ENCODE measurements at places on chromosomes 2 and 18. TPM values are rescaled to one million over a fixed set of nuclear protein-coding genes. Genes with fewer than 3 reads are reported as not detected.
A peak's percentile ranks its signal among the peaks of the same experiment; 100 is the strongest.

GRCh38 chr2:187415449-187415848 lies 32.6 kb downstream of the CALCRL start:
- H3K4me3 ChIP-seq, result no peak overlapping the region
- H3K4me1 ChIP-seq, result no peaks in the 10 kb centered on the region
- DNase-seq, result peak; percentile 45
- H3K36me3 ChIP-seq, result no peaks in the 10 kb centered on the region
- H3K27ac ChIP-seq, result no peak overlapping the region

DNA sequence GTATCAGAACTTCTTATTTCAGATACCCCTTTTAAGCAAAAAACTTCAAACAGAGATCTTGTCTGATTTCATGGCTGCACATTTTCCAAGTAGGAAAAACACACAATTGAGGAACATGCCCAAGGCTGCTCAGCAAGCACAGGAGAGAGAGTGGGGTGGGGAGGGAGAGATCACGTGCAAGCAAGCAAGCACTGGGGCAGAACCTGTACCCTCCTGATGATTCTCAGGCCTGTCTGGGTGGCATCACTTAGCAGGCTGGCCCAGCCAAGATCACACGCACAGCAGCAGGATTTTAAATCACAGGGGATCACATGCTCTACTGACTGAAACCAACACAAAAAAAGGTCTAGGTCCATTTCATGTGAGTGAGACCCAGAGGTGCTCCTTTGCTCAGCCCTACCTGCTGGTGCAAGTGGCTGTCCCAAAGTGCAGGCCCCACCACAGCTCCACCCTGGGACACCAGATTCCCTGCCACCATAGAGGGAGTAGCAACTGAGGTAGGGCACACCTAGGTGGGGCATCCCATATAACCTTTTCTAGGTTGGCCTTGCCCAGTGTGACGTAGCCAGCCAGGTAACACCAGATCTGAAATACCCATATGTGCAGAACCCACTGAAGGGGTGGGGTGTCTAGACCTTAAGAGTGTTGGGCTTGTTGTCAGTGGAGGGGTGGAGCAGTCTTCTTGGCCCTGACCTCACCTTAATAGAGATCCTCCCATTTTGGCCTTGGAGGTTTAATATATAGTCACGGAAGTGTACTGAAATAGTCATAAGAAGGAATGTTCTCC lies 1.8 kb upstream of the LYPD6B start:
- H3K27ac ChIP-seq, result no peak overlapping the region
- peaks cover 15% of the 10 kb centered on the region for H3K27me3 ChIP-seq
- no peaks in the 10 kb centered on the region for H3K36me3 ChIP-seq
- H3K4me3 ChIP-seq, result no peak overlapping the region
- H3K4me1 ChIP-seq, result peaks cover 5% of the 10 kb centered on the region

DNA sequence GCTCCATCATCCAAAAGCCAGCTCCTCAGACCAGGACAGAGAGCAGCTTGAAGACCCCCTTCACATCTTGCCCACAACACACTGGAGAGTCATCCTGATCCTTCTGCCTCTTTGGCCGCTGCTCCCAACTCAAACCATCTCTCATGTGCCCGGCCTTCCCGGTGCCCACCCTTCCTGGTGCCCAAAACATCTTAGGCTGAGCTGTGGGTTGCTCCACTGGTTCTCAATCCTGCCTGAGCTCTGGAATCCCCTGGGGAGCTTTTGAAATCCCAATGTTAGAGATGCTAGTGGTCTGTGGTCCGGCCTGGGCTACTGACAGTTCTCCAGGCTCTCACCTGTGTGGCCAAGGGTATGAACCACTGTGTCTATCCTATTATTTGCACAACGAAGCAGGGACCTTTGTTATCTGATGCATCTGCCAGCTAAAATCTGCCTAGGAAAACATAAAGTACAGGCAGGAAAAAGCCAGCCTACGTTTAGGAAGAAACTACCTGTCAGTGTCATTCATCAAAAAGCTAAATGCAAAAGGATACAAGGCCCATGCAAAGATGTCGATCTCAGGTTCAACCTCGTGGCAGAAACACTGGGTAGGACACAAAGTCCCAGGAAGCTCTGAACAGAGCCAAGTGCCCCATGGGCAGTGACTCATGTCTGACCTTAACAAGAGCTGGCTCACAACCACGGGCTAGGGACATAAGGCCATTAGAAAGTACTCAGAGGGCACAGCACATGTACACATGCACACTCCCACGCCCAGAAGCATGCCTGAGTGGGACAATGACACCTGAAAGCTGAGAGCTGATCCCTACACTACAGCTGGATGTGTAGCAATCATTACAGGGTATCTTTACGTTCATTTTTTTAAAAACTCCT lies 30.8 kb downstream of the TBC1D8 start:
- H3K36me3 ChIP-seq, result no peaks in the 10 kb centered on the region
- H3K27me3 ChIP-seq, result no peaks in the 10 kb centered on the region
- peak; percentile 84 for DNase-seq

- DNase-seq, result no peak
- no peaks in the 10 kb centered on the region for H3K4me1 ChIP-seq
- no peaks in the 10 kb centered on the region for H3K36me3 ChIP-seq
Measured at GRCh38 chr18:53644799-53645471, 579.5 kb downstream of the MBD2 start.

Gene PASK
- total RNA-seq, result 2.8 TPM

Gene DPP10
- total RNA-seq, result 3.9 TPM

Gene HOXD10
- total RNA-seq, result 10.7 TPM

Gene CLK1
- 229 TPM for total RNA-seq

Gene PROKR1
- 1.1 TPM for total RNA-seq

Gene CFC1
- not detected for total RNA-seq

Gene TXNDC2
- total RNA-seq, result not detected
